ENCODE measurements at places on chromosomes 2 and 18.
A peak's percentile ranks its signal among the peaks of the same experiment; 100 is the strongest.

DNA sequence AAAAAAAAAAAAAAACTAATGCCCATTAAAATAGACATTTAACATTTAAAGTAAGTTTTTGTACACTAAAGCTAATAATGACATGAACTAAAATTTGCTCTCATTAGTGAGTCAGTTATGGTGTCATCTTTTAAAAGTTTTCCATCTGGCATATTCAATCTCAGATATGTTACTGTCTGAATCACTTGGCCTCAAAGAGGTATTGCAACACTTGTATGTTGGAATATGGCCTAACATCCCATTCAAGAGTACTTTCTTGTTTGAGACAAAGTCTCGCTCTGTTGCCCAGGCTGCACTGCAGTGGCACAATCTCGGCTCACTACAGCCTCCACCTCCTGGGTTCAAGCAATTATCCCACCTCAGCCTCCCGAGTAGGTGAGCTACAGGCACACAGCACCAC, 169.7 kb downstream of the TMEM163 start:
- no peak for DNase-seq

GRCh38 chr2:71772510-71773172, 319.3 kb downstream of the DYSF start:
- no peak for DNase-seq

- no peak for DNase-seq
These were observed 298.9 kb downstream of the EIPR1 start for GRCh38 chr2:3078684-3079083.

DNA sequence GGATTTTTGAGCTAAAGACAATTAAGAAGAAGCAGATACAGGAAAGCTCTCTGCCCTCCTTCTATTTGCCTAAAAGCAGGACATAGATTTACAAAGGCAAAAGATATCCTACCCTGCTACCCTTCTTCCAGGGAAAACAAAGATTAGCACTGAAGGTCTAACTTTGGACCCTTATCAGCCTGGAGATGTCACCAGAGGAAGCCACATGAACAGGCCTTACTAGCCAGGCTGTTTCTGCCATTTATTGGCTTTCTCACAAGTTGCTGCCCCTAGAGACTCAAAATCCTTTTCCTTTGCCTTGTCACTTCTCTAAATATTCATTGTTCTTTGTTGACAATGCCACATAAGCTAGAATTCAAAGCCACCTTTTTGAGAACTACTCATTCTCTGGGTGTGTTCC, 147.3 kb downstream of the B3GNT2 start:
- no peak for DNase-seq

GRCh38 chr18:5975111-5976002, 80.0 kb upstream of the TMEM200C start:
- DNase-seq = no peak

DNA sequence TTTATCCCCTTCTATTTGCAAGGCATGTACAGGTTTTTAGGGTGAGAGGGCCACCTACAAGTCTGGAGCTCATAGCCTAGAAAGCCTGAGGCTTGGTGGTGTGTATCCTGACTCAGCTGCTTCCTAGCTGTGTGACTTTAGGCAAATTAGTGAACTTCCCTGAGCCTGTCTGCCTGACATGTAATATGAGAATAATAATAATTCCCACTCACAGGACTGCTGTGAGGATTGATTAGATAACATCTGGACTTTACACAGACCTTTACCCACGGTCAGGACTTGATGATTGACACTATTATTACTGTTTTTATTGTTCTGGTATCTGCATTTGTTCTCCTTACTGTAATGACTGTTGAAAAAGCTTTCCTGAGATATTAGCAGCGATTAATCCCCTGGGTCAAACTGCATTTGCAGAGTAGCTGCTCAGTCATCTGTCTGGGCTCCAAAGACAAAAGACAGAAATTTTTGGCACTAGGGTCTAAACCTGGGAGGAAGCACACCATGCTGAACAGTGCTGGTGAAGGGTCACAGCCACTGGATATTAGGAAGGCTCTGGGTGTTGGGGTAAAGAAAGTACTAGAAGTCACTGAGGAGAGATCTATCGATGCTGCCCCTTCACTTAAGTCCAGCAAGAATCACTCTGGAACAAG, 276.5 kb upstream of the FN1 start:
- DNase-seq = no peak

- DNase-seq = no peak
These were observed 11.0 kb downstream of the TTN start for GRCh38 chr2:178796079-178796677.

DNA sequence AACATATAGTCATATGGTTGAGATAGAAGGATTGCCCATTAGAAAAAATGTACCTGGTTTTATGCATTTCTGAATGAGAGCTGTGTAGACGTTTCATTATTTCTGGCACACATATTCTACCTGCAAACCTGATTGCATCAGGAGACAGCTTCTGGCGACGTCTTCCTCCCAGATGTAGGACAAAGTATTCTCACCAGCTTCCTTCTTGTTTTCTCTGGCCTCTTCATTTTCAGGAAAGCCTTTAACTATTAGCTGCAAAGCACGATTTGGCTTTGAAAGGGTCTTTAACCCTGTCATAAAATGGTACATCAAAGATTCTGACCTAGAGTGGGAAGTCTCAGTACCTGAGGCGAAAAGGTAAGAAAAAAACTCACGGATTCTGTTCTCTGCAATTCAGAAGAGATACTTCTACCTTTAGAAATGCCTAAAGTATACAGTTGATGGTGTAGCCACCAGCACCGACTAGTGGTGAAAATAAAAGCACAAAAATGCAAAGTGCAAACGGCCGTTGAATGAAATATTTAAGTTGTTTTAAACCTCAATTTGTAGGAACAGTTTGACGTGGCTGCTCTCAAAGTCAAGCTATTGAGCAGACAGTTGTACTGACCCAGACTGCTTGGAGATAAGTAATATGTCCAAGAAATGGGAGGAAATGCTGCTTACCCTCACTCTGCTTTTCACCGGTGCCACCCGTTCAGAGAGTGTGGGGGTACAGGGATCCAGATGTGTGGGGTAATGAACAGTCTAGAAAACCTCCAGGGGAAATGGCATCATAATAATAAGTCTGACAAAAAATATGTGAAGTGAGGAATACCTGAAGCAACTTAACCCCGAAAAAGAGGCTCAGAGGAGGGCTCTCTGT, 20.2 kb downstream of the IL18RAP start:
- peak; percentile 71 for DNase-seq

DNA sequence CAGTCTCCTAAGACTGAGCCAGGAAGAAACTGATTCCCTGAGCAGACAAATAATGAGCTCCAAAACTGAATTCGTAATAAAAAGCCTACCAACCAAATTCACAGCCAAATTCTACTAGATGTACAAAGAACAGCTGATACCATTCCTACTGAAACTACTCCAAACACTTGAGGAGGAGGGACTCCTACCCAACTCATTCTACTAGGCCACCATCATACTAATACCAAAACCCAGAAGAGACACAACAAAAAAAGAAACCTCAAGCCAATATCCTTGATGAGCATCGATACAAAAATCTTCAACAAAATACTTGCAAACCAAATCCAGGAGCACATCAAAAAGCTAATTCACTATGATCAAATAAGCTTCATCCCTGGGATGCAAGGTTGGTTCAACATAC, 20.0 kb downstream of the RNU4ATAC start:
- no peak for DNase-seq

GRCh38 chr2:96538487-96539214, 2.1 kb downstream of the ARID5A start:
- peak; percentile 95 for DNase-seq

Measured in activated effector memory CD4-positive, alpha-beta T cell treated with anti-CD3 and anti-CD28 coated beads, Interleukin-2, amount 50 U/mL, for 16 hours (primary cell).